ENCODE measurements at places on chromosomes 1 and 21.

GRCh38 chr1:240091614-240092300, at the start of gene FMN2:
Gene FMN2 (plus strand): TSS chr1:240091883. CDS start chr1:240092110, 227 bp downstream.
- no peak for DNase-seq

DNA sequence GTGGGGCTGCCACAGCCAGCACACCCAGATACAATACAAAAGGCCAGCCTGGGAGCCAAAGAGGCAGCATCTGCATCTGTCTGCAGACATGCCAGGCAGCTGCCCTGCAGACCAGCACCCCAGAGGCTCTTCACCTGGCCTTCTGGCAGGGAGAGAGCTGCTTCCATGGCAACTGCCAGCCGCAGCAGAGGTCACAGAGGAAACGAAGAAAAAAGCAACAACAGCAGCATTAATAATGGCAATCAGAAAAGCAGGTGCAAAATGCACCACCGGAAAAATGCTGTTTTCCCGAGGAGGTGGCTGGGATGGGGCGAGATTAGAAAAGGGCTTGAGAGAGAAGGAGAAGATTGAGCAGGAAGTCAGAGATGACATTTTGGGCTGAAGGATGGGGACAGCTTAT, 309.5 kb downstream of the PCP4 start:
- DNase-seq: no peak

DNA sequence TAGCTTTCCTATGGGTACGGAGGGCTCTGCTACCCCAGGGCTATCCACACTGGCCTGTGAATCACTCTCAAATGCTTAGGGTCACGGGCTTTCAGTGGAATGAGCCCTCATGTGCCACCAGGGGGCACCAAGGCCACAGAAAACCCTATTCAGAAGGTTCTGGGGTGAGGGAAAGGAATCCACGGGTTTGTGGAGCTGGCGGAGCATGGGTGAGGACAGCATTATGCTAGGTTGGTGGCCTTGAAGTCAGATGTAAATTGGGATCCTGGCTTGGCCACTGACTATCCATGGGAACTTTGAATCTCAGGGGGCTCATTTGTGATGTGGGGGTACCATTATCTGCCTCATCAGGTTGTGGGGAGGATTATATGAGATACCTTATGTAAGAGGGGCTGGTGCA, 5.1 kb upstream of the LAMTOR5 start:
- DNase-seq: peak; percentile 60

- DNase-seq: no peak
Measured at GRCh38 chr1:173020138-173020750, 30.5 kb downstream of the TNFSF18 start.

DNA sequence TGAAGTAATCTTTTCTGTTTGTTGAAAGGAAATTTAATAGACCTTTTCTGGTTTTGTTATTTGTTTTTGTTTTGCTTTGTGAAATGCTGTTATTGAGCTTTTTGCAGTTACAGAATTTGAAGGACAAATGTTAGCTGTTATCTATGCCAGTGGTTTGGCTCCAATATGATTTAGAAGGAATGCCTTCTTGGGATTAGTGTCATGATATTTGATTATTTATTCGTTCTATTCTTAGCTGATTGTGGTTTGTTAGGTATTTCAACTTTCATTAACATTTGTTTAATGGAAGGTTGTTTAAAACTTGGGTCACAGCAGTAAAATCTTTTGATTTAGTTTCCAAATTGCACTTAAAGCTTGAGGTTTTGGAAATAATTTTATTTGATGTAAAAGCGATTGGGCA, 33.5 kb downstream of the ADGRL2 start:
- DNase-seq: no peak

- DNase-seq: no peak
Measured at GRCh38 chr1:17875171-17875881, 120.2 kb downstream of the ACTL8 start.

DNA sequence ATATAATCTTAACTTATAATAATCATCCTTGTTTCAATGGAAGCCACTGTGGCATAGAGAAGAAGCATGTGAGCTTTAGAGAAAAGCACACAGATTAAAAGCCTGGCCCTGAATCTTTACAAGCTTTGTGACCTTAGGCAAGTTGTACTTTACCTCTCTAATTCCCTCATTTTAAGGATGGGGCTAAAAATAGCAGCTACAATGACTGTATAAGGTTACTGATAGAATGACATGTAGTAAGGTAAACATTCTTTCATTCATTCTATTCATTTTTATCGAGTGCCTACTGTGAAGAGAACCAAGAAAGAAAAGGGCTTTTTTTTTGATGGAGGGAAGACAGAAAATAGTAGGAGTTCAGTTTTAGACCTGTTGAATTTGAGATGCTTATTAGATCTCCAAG, 25.6 kb downstream of the CDKN2C start:
- no peak for DNase-seq

DNA sequence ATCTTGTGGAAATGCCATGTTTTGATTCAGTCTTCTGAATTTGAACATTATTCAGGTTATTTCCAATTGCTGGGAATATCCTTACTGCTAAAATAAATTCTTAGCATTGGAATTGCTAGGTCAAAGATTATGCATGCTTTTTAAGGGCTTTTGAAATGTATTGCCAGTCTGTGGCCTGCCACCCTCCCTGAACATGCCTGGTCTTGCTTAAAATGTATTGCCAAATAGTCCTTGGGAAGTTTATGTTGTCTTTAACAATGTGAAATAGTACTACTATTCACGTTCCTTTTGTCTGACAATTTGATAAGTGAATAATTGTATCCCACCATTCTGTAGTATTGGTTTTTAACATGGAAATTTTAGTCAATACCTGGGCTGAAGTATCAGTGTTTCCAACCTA, 13.6 kb downstream of the TARDBP start:
- no peak for DNase-seq

GRCh38 chr21:17295997-17296396, 216.8 kb upstream of the CXADR start:
- DNase-seq: no peak

DNA sequence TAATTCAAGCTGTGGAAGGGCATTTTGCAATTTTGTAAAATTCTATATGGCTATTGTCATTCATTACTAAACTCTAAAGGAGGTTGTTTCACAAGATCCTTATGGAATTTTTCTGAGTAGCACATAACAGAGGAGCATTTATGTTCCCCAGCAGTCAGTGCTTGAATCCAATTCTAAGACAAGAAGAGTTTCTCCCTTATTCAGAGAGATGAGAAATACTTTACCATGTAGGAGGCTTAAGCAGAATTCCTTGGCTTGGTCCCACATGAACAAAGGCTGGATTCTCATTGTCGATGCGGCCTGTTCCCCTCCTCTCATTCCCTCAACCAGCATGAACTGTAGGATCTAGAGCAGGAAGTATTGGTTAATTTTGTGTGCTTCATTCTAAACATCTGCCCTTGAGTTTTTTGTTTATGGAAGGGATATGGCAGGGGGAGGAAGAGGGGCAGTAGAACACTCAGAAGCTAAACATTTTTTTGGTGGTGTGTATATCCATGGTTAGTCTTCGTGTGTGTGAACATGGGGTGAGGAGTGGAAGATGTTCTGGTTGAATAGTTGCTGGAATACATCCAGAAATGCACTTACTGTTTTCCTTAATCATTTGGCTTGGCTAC, 74.3 kb downstream of the LAMC1 start:
- no peak for DNase-seq

GRCh38 chr21:15872236-15872635, 142.5 kb downstream of the USP25 start:
- DNase-seq: no peak

DNA sequence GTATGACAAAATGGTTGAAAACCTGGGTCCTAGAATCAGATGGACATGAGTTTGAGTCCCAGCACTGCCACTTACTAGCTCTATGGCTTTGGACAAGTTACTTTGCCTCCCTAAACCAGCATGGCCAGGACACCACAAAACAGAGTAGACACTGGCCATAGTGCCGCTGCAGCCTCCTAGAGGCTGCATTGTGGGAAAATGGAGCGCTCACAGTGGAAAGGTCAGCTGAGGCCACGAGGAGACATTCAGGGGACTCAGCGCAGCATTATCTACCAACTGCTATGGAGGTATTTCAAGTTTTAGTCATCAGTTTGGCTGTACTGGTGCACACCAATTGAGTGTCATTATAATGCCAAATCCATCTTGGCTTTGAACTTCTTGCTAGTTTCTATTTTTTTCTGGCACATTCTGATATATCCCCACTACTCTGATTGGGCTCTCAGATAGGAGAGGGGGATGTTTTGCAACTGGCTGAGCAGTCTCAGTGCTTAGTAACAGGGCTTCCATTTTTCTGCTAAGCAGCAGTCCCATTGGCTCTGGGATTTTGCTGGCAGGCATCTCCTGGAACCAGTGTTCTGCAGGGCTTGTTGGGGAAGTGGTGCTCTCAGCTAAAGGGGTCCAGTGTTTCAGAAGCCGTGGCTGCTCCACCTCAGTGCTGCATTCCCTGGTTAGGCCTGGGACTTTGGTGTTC, 16.2 kb downstream of the NT5C1A start:
- no peak for DNase-seq

DNA sequence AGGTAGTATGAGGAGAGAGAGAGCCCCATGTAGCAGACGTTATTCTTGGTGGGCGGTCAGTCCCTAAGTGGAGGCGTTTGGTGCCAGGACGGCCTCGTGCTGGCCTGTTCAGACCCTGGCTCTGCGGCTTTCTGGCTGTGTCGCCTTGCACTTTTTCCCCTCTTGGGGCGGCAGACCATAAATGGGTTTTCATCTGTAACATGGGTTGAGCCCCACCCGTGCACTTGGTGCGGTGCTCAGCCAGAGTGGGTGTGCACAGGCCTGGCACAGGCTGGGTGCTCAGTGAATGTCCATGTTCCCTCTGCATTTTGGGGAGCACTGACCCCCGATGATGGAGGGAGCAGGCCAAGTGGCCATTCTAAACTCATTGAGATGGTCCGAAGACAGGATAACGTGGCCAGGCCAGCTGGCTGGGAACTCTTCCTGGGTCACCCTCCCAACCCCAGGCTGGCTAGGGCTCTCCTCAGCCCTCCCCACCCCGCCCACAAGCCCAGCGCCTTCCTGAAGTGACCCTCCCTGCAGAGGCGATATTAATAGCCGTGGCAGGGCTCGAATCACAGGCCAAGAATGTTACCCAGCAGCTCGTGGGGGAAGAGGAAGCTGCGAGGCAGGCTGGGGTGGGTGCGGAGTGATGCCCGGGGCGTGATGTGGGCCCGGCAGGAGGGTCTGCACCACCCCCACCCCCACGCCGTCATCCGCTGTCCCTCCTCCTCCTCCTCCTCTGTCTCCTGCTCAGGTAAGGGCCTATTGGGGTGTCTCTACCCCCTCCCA, 78.5 kb downstream of the ARHGEF10L start:
- no peak for DNase-seq

GRCh38 chr1:230066031-230066430, 1.0 kb upstream of the GALNT2 start:
- no peak for DNase-seq

- DNase-seq: no peak
Measured at GRCh38 chr21:34526618-34527290, 14.7 kb upstream of the KCNE1 start.

- DNase-seq: no peak
Measured at GRCh38 chr1:76068542-76068941, 6.0 kb upstream of the ST6GALNAC3 start.

DNA sequence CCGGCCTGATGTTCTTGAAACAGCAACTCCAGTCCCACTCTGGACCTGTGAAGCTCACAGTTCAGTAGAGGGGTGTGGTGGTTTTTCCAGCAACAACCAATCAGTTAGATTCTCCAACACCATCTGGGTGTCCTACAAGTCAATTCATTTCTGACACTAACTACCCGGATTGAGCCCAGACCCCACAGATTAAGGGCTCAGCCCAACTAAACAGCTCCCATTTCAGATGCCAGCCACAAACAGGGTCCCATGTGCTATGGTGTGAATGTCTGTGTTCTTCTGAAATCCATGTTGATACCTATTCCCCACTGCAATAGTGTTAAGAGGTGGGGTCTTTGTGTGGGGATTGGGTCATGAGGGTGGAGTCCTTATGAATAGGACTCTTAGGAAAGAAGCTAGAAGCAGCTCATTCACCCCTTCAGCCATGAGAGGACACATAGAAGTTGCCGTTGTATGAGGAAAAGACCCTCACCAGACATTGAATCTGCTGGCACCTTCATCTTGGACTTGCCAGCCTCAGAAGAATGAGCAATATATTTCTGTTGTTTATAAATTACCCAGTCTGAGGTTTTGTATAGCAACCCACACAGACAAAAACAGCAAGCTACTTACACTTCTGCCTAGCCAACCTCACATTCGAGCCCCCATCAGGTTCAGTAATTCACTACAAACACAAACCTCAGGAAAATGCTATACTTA, 53.6 kb downstream of the IRF2BP2 start:
- no peak for DNase-seq

GRCh38 chr21:35378881-35379280, 329.8 kb upstream of the RUNX1 start:
- DNase-seq: no peak

GRCh38 chr1:66556161-66556611, 22.2 kb downstream of the SGIP1 start:
- DNase-seq: no peak

- DNase-seq: no peak
Measured at GRCh38 chr1:6003568-6004411, 11.6 kb upstream of the NPHP4 start.

- no peak for DNase-seq
Measured at GRCh38 chr1:119114786-119115185, 25.7 kb downstream of the WARS2 start.

DNA sequence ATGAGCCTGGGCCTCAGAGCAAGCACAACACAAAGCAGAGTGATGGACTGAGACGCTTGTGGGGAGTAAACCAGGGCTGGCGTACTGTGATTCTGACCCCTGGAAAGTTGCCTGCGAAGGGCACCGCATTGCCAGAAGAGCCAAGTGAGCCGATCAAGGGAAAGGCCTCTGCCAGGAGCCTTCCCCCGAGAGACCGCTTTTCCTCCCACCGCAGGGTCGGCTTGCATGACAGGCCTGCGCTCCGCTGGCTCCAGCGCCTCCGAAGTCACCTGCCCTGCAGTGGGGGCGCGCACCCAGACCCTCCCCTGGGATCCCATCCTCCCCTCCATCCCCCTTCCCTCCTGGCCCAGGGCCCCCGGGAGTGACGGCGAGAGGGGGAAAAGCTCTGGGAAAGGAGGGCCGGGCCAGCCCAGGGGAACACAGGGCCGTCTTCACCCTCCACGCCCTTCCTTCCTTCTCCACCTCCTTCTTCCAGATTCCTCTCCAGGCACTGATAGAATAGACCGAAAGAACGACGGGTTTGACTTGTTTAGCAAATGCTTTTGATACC, 165.0 kb downstream of the TRIM33 start:
- DNase-seq: no peak

DNA sequence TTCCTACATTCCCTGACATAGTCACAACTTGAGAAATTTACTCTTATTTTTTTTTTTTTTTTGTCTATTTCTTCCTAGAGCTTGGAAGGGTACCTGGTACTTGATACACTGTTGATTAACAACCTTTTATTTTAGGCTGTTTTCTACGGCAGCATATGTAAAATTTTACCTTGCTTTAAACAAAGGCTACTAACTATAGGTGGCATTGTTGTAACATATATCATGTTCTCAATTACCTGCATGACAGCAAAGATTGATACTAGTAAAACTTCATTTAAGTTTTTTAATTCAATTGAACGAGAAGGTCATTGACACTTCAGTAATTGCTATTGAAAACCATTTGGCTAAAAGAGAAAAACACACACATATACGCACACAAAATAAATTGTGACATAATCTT, 238.3 kb upstream of the ESRRG start:
- DNase-seq: no peak

Data from activated CD4-positive, alpha-beta T cell treated with anti-CD3 and anti-CD28 coated beads, Interleukin-2, amount 50 U/mL, for 1 hour (primary cell).